ENCODE measurements at places on chromosomes 1 and 21. TPM values are rescaled to one million over a fixed set of nuclear protein-coding genes. Genes with fewer than 3 reads are reported as not detected.

DNA sequence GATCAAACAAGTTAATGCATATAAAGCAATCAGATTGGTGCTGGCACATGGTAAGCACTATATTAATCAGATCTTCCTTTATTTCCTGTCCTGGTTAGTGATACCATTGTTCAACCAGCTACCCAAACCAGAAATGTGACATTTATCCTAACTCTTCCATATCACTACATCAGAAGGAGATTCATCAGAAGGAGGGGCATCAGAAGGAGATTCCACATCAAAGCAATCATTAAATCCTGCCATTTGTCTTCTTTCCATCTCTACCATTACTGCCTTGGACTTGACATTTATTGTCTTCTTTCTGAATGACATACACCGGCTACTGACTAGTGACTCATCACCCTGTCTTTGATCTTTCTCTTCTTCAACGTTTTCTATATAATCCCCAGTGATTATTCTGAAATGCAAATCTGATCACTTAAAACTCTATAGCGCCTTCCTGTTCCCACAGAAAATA, 75.0 kb downstream of the DNM3 start:
- peak; percentile 87 for ATAC-seq

GRCh38 chr1:155209312-155209721, 822 bp downstream of the MTX1 start:
- ATAC-seq, result no peak

- peak; percentile 20 for ATAC-seq
Observed at GRCh38 chr1:220878191-220879075, 810 bp upstream of the HLX start.

- ATAC-seq, result no peak
Observed at GRCh38 chr1:64124704-64125440, 78.6 kb upstream of the UBE2U start.

DNA sequence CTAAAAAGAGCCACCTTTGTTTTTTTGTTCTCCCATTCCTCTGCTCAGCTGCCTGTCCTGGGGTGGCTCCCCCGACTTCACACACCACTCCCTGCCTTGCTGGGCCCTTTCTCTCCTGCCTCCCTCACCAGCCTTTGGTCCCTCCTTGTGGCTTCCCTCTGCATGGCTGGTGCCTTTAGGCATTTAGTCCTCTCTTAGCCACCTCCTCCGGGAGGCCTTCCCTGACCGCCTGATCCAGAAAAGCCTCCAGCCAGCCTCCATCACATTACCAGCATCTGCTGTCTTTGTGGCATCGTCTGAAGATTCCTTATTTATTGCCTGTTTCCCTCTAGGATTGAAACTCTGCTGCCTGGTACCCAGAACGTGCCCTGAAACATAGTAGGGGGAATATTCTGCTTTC, 46.2 kb upstream of the ACOT11 start:
- no peak for ATAC-seq

DNA sequence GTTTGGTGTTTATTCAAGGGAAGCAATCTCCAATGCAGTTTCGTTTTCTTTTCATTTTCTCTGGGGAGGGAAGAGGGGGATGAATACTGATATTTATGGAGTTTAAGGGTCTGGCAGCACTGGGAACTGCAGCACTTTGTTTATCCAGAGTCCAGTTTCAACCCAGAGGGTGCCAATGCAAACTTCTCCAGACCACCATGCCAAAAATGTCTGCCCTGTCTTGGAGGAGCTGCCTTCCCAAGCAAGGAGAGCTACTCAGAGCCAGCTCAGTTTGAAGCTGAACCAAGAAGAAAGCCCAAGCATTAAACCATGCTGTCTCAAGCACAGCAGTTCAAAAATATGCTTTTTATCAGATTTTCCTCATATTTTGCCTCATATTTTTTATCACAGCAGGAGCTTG, 589.7 kb downstream of the LMO4 start:
- no peak for ATAC-seq

- no peak for ATAC-seq
Observed at GRCh38 chr1:7040969-7041695, 255.9 kb downstream of the CAMTA1 start.

DNA sequence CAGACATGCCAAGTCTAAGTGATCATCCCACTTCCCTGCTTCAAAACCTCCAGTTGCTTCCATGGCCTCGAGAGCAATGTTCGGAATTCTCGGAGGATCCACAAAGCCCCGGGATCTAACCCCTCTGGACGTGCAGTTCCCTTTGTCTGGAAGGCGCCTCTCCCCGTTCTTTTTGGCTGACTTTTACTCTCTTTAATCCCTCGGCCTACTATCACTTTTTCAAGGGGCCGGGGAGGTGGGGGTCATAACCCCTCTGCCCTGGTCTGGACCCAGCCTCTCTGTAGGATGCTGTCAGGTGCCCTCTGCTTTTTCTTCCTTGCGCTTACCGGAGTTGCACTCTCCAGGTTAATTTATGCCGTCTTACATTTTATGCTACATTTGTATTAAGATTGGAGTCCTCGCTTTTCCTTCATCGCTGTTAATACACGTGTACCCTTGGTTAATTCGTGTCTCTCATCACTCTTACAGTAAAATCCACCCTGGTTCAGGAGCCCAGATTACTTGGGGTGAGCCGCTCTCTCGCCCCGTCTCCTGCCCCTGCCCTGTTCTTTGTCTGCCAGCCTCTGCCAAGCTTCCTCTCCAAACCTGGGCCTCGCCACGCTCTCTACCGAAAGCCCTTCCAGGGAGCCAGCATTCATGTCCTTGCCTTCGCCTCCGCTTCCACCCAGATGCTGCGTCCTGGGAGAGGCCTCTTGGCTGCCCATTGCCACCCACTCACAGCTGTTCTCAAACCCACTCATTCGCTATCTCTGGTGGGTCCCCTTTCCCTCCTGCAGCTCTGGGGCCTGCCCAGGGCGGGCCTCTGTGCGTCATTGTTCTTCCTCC, 448.6 kb downstream of the CAMTA1 start:
- no peak for ATAC-seq

GRCh38 chr21:20259031-20259867, 739.0 kb upstream of the NCAM2 start:
- ATAC-seq, result no peak

- ATAC-seq, result no peak
Observed at GRCh38 chr21:17467829-17468228, 45.0 kb upstream of the CXADR start.

DNA sequence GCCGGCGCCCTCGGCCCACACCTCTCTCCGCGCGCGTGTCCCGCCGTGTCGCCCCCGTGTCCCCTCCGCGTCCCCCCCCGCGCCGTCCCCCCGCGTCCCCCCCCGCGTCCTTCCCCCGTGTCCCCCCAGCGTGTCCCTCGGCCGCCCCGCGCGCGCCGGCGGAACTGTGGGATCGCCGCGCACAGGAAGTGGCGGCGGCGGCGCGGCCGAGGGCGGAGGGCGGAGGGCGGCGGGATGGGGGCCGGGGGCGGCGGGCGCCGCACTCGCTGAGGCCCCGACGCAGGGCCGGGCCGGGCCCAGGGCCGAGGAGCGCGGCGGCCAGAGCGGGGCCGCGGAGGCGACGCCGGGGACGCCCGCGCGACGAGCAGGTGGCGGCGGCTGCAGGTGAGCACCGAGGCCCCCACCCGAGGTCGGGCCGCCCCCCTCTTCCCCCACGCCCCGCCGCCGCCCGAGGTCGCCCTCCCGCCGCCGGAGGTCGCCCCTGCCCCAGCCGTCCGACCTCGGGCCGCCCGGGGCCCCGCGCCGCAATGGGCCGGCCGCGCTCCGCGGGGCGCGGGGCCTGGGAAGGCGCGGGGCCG, at the start of gene AGPAT3:
TSS of gene AGPAT3 (plus strand) at position 262 of the 578 bp plus-strand sequence. CDS start 94,459 bp downstream, outside the sequence.
- peak; percentile 8 for ATAC-seq

- ATAC-seq, result no peak
Observed at GRCh38 chr1:1074631-1075147, 583 bp upstream of the RNF223 start.

GRCh38 chr1:119595168-119595567, 52.9 kb downstream of the ZNF697 start:
- no peak for ATAC-seq

- no peak for ATAC-seq
Observed at GRCh38 chr1:18105196-18105595, 2.4 kb upstream of the IGSF21 start.

- no peak for ATAC-seq
Observed at GRCh38 chr21:34204481-34205439, 131.4 kb downstream of the MRPS6 start.

DNA sequence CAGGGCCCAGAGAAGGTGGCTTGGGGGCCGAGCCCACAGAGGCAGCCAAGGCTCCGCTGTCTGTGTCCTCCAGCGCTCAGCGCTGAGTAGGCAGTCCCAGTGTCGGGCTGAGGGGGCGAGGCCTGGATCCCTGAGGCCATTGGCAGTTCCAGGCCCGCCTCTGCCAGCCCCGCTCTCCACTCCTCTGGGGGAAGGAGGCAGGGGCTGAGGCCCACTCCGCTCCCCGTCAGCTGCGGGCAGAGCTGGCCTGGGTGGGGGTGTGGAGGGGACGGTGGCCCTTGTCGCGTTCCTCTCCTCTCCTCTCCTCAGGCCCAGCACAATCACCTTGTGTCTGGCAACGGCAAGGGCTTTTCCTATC, 132.8 kb downstream of the CASZ1 start:
- ATAC-seq, result no peak

GRCh38 chr1:201578008-201578888, 39.3 kb downstream of the NAV1 start:
- ATAC-seq, result no peak

DNA sequence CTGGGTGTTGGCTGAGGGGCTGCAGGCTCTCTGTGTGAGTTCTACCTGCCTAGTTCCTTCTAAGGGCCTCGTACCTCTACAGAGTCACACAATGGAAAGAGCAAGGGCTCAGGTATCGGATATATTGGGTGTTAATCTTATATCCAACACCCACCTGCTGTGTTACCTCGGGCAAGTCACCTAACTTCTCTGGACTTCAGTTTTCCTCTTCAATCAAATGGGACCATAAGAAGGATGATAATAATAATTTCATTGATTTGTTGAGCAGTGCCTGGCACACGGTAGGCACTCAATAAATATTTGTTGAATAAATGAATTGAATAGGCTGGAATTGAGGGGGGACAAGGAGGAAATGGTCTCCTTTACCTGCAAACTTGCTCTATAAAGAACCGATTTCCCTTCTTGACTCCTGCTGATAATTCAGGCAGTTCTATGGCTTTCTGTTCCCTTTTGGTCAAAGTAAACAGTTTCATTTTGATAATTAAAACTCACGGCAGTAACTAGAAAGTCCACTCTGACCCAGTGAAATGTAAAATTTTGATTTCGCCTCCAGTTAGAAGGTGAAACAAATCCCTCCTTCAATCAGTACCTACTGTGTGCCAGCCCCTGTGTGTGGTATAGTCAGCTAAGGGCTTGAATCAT, 16.5 kb upstream of the MAN1C1 start:
- ATAC-seq, result no peak

DNA sequence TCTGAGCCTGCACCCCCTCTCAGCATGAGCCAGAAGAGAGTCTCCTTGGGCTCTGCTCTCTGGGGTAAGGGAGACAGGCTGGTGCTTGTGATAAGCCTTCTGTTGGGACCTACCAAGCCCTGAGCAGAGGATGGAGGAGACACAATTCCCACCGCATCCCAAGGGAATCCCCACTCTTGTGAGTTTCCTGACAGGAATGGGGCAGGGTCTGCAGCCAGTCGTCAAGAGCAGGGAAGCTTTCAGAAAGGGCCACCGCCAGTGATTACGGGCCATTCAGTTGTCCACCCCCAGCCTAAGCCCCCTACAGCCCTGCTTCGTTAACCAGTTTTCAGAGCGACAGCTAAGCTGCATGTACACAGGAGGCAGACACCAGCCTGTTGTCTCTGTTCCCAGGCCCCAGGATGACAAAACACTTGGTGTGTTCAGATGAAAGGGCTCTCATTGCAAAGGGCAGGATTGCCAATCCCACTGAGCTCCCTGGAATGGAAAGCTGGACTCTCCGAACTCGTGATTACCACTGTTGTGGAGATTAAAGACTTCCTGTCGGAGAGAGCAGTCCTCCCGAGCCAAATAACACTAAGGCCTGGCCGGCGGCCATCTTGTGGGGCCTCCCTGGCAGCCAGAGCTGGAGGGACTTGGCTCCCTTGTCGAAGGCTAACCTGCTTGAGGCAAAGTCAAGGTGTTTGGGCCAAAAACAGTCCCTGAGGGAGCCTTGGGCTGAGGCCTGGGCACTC, 37.4 kb upstream of the SLC30A1 start:
- no peak for ATAC-seq

GRCh38 chr1:29462096-29462495, 225.8 kb downstream of the PTPRU start:
- no peak for ATAC-seq

- peak; percentile 46 for ATAC-seq
Observed at GRCh38 chr1:199009447-199009846, 370.6 kb downstream of the PTPRC start.

DNA sequence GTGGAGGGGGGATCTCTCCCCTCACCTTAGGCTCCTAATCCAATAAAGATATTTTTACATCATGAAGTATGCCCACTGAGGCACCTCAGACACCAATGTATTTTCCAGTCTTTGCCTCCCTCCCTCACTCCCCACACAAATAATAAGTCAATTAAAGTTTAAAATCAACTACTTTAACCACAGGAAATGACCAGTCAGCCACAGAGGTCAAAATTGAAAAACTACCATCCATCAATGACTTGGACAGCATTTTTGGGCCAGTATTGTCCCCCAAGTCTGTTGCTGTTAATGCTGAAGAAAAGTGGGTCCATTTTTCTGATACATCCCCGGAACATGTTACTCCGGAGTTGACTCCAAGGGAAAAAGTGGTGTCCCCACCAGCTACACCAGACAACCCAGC, 70.6 kb upstream of the DYNLT5 start:
- ATAC-seq, result no peak

- no peak for ATAC-seq
Observed at GRCh38 chr1:54323324-54323739, 82.9 kb downstream of the SSBP3 start.

GRCh38 chr1:43958351-43959255, 11.2 kb upstream of the DPH2 start:
- ATAC-seq, result no peak

- ATAC-seq, result no peak
Observed at GRCh38 chr1:191368891-191369654, 789.2 kb upstream of the RGS18 start.

GRCh38 chr1:109373126-109373525, 24.6 kb downstream of the SORT1 start:
- no peak for ATAC-seq

- ATAC-seq, result no peak
Observed at GRCh38 chr21:16797540-16797939, 715.3 kb upstream of the CXADR start.

GRCh38 chr1:202638019-202638700, 72.1 kb downstream of the SYT2 start:
- ATAC-seq, result no peak

- no peak for ATAC-seq
Observed at GRCh38 chr1:77355010-77355409, 73.2 kb downstream of the AK5 start.

PADI2 gene
- total RNA-seq, result 0.26 TPM

GJA9 gene
- total RNA-seq, result not detected

SPATA1 gene
- 1.7 TPM for total RNA-seq

ZBTB7B gene
- total RNA-seq, result 140 TPM

CFAP45 gene
- total RNA-seq, result 3.6 TPM

FAM72A gene
- 22.7 TPM for total RNA-seq

GBP4 gene
- total RNA-seq, result 31.3 TPM

C1QC gene
- not detected for total RNA-seq

KRTAP22-1 gene
- total RNA-seq, result not detected

S100A2 gene
- total RNA-seq, result 10.7 TPM

TOE1 gene
- 23.2 TPM for total RNA-seq

HMGB4 gene
- not detected for total RNA-seq

NTRK1 gene
- total RNA-seq, result 2.5 TPM

Measured in activated T-helper 17 cell treated with anti-CD3 and anti-CD28 coated beads, Interleukin-2, amount 50 U/mL, for 72 hours (primary cell).